ENCODE measurements at places on chromosomes 5 and 9.

DNA sequence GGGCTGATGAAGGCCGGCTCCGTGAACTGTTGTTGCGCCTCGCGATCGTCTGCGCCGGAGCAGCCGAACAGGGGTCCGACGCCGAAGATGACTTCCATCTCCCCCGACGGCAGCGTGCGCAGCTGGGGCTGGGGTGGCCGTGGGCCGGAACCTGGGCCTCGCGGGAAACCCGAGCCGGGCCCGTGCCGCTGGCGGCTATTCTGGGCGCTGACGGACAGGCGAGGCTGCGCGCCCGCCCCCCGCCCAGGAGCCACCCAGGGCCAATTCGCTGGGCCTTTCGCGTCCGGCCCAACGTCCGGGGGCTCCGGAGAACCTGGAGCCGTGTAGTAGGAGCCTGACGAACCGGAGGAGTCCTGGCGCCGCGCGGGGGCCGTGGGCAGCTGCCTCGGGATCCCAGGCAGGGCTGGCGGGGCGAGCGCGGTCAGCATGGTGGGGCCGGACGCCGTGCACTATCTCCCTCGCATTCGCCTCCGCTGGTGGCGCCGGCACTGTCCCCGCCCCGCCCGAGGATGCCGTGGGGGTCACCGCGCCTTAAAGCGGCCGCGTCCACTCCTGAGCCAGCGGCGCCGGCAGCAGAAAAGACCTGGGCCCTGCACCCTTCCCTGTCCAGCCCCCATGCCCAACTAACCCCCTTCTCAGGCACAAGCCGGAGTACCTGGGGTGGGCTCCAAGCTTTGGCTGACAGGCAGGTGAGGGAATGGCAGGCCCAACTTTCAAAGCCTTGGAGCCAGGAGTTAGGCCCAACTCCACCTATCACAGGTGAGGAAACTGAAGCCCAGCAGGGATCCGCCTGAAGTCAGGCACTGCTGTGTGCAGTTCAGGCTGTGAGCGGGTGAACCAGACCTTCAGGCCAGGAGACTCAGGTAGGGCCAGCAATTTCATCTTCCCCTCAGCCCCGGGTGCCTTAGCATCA, at the start of gene PROB1:
PROB1 (minus strand) TSS at position 451 of the 913 bp plus-strand sequence; CDS start at position 428, 23 bp downstream.
- DNase-seq = no peak

- DNase-seq = no peak
These were observed 79.1 kb upstream of the PLPP6 start for GRCh38 chr9:4583001-4583400.

GRCh38 chr9:68585034-68585761, 44.5 kb upstream of the TMEM252 start:
- DNase-seq = no peak

DNA sequence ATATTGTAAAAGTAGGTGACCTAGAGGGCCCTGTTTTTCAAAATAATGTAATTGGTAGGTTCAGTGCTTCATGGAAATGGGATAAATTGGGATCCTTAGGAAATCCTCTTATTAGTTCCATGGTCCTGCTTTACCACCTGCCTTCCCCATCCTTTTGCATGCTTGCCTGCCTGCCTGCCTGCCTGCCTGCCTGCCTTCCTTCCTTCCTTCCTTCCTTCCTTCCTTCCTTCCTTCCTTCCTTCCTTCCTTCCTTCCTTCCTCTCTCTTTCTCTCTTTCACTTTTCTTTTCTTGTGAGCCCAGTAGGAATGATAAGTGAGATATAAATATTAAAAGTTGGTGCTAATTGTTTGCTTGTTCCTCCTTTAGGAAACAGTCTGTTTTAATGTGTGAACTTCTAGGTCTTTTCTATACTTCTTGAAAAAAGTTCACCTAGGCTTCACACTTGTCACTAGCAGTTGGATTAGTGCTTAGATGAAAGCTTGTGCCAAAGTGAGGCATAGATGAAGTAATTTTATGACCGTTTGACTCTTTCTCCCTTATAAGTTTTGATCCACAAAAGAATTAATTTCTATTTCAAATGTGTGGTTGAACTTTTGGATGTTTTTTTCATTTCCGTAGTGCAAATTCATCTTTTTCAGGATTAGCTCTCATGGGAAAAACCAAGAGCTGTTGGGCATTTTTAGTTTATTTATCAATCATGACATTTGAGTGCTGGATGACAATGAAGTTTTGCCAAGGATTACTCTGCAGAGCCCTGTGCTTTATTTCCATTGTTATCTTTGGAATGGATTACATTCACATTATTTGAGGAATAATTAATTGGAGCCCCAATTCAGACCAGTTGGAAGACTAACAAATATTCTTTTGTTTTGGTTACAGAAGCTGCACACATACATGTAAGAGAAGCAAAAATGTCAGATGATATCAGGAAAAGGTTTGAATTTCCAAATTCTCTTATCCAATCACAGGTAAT, 30.7 kb downstream of the FOCAD start:
- DNase-seq = no peak

- no peak for DNase-seq
These were observed 20.5 kb downstream of the MAST4 start for GRCh38 chr5:66616520-66617225.

DNA sequence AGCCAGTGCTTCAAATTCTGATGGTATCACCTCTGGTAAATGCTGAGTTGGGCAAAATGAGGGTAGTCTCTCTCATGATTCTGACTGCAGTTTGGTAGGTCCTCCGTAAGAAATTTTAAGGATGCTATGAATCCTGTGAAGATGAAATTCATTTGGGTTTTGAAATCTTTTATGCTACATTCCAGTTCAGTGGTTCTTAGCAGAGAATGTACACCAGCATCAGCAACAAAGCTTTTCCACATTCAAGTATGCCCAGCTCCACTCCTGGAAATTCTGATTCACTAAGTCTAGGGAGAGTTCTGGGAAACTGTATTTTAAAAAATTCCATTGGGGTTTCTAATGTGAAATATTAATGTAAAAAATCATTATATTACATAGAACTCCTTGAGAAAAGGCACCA, 33.6 kb upstream of the ACOT12 start:
- DNase-seq = no peak

GRCh38 chr9:125990793-125991220, 243.6 kb downstream of the PBX3 start:
- DNase-seq = no peak

DNA sequence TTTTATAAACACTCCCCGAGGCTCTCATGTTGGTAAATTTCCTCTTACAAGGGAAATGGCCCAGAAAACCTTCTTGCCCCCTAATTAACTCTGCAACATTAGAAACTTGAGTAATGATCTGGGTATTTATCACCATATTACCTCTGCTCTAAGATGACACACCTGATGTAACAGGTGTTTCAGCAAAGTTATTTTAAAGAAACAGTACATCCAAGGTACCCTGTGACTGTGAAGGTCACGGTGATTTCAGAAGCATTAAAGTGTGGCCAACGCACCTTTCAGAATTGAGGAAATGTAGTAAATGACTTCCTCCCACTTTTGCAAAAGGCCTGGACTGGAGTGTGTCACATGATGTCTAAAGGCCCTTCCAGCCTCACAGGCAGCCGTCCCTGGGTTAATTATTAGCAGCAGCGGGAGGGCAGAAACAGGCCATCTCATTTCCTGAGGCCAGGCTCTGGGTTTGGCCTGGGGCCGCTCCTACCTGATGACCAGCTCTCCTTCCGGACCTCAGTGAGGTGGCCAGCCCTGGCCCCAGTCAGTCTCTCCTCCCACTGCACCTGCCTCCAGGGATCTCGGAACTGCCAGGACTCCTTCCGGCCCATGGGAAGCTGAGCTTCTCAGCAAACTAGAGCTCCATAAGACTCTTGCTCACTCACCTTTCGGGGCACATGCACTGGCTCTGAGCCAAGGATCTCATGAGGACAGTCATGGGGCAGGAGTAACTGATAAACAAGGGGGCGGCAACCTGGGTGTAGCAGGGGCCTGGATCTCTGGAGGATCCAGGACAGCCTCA, 20.7 kb downstream of the PTPN3 start:
- DNase-seq = no peak

GRCh38 chr9:120299785-120300184, 280.2 kb downstream of the CDK5RAP2 start:
- DNase-seq = no peak

GRCh38 chr9:34928921-34929320, 29.2 kb upstream of the PHF24 start:
- no peak for DNase-seq

DNA sequence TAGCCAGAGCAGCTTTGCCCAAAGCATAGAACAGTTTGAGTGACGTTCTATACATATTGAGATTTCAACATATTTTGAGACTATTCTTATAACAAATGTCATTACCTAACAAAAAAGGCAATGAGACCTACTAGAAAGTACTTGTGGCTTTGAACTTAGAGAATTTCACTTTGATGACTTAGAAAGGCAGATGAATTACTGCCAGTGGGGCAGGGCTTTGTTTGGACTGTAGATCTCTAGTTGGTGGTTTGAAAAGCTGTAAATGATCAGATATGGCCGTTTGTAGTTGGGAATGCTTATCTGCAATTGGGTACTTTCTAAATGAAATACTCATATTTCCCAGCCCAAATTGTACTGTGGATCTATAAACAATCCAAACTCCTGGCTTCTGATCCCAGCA, 28.1 kb downstream of the SOX30 start:
- no peak for DNase-seq

DNA sequence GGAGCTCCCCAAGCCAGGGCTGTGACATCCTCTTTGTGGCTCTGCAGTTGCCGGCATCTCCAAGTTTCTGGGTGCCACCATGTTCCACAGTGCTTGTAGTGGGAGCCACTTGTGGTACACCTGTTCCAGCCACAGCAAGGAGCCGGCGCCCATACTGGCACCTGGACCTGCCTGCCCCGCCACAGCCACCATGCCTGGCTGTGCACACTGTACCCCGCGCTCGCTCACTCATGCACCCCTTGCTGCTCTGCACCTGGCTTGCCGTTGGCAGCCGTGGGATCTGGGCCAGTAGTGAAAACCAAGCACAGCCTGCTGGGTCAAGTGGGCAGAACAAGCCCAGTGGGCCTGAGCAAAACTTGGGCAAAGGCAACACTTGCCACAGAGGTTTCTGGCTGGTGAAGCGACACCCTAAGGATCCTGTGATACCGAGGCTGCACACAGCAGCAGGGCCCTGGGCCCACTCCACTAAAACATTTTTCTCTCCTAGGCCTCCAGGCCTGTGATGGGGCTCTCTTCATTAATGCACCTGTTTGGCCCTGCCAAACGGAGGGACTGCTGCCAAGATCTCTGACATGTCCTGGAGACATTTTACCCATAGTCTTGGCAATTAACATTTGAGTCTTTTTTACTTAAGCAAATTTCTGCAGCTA, 2.8 kb downstream of the TRIM36 start:
- no peak for DNase-seq

DNA sequence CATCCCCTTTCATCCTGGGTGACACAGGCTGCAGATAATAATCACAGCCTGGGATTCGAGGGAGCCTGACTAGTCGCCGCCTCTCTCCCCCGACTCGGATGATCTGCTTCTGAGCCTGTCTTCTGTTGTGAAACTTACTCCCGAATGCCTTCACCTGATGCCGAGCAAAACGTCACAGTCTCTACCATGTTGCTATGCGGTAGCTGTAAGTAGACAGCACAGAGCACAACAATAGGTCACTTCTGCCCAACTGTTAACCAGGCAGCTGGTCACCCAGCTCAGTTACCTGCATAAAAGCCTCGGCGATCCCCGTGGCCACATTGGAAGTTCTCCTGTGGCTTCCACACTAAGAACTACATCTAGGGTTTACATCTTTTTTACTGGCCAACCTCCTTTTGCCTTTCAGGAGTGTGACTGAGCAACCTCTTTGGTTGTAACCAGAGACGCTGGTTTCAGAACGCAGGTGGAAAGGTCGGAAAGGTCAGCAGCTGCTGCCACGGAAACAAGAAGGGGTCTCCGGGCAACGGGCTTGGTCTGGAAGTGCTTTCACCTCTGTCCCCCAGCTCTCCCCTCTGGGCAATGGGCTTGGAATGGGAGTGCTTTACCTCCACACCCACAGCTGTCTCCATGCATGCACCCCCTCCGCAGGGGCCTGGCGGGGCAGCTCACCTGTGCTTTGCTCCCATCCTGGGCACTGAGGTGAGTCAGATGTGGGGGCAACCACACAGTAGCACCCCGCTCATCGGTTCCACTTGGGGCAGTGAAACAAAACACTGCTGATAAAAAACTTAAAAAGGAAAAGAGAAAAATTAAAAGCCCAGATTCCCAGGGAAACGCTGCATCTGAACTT, 7.6 kb upstream of the PPP1R26 start:
- no peak for DNase-seq
